Small intestine (tissue), 16 donors: ENCODE measurements at places on chromosomes 16 and 17.
A peak's percentile ranks its signal among the peaks of the same experiment; 100 is the strongest.

- peaks cover 17% of the 10 kb centered on the region for H3K36me3 ChIP-seq
- DNase-seq, result no peak
- no peak overlapping the region for H3K27ac ChIP-seq
- no peaks in the 10 kb centered on the region for H3K27me3 ChIP-seq
These were observed 105.8 kb downstream of the SNX29 start for GRCh38 chr16:12082226-12082887.

- H3K4me1 ChIP-seq, result peaks cover 2% of the 10 kb centered on the region
- H3K27me3 ChIP-seq, result no peaks in the 10 kb centered on the region
These were observed 8.7 kb downstream of the C16orf87 start for GRCh38 chr16:46822270-46822669.

- no peak for DNase-seq
- no peak overlapping the region for H3K27ac ChIP-seq
- no peaks in the 10 kb centered on the region for H3K4me1 ChIP-seq
- H3K36me3 ChIP-seq, result no peaks in the 10 kb centered on the region
These were observed 23.0 kb downstream of the DNAH2 start for GRCh38 chr17:7740481-7741001.

DNA sequence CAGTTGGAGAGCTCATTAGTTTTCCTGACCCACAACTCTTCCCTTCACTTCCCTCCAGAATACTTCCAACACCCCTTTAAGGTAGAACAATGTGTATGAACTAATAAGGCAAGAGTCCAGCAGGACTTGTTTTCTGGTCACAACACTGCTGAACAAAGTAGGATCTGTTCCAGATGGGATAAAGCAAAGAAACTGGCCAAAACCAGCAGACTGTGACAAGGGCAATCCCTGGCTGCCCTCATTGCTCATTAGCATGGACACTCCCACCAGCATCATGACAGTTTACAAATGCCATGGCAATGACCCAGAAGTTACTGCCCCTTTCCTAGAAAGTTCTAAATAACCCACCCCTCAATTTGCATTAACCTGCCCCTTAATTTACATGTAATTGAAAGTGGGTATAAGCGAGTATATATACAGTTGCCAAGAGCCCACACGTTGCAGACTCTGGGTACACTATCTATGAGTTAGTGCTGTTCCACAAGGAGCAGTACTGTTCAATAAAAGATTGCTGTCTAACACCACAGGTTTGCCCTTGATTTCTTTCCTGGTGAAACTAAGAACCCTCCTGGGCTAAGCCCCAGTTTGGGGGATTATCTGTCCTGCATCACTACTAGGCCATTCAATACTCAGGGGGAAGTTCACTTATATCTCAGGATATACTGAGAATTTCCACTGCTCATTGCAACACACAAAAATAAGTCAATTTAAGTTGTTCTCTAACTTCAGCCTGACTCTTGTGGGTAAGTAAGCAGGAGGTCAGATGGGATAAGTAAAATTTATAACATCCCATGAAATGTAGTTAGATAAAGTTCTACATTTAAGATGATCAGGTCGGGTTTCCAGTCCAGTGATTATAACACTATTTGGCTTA is 82.3 kb downstream of the SSH2 start:
- H3K27me3 ChIP-seq, result no peaks in the 10 kb centered on the region
- DNase-seq, result no peak
- H3K27ac ChIP-seq, result no peak overlapping the region
- peaks cover 5% of the 10 kb centered on the region for H3K4me1 ChIP-seq

DNA sequence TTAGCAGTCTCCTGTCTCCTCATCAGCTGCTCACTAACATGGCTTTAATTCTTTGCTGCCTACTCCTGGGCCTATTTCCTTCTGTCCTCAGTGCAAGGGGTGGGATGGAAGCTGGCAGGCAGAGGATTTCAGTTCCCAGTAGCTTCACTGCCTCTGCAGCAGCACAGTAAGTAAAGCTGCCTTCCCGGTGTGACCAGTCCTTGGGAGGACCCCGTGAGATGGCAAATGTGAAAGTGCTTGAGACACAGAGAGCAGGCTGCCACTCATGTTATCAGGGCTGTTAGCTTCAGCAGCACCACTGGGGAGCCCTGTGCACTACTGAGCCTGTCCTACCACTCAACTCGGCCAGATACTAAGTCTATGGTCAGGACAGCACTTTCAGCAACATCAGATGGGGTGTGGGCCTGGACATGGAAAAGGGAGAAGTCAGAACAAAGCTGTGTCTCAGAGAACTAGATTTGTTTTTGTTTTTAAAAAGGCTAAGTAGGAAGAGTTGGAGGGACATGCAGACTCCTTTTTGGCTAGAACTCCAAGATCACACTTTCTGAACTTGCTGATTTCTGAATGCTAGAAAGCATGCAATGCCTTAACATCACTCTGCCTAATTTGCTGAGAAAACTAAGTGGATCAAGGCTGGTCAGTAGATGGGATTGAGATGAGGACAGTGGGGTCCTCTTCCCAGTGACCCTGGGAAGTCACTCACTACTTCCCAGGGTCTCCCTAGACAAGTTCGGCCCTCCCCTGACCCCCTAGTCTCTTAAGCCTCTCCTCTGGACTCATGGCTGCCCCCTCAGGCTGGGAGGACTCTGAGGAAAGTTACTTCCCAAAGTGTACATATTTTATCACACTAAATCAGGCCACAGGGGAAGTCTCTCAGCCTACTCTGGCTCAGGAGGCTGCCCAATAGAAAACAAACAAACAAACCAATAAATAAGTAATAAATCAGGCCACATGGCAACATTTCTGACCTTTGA is 1.1 kb downstream of the ACSF2 start:
- peak; percentile 77 for DNase-seq
- peaks cover 66% of the 10 kb centered on the region for H3K4me1 ChIP-seq
- peak overlapping the region; percentile 90 for H3K4me3 ChIP-seq
- H3K36me3 ChIP-seq, result no peaks in the 10 kb centered on the region

GRCh38 chr17:68807998-68808772 is 147.0 kb downstream of the ABCA8 start:
- H3K27ac ChIP-seq, result no peak overlapping the region
- no peak overlapping the region for H3K4me3 ChIP-seq
- no peak for DNase-seq
- no peaks in the 10 kb centered on the region for H3K27me3 ChIP-seq

GRCh38 chr17:54882950-54883349 is 17.7 kb upstream of the TOM1L1 start:
- no peaks in the 10 kb centered on the region for H3K4me1 ChIP-seq
- no peak for DNase-seq
- no peak overlapping the region for H3K4me3 ChIP-seq
- H3K27me3 ChIP-seq, result no peaks in the 10 kb centered on the region
- no peaks in the 10 kb centered on the region for H3K36me3 ChIP-seq
- no peak overlapping the region for H3K27ac ChIP-seq

DNA sequence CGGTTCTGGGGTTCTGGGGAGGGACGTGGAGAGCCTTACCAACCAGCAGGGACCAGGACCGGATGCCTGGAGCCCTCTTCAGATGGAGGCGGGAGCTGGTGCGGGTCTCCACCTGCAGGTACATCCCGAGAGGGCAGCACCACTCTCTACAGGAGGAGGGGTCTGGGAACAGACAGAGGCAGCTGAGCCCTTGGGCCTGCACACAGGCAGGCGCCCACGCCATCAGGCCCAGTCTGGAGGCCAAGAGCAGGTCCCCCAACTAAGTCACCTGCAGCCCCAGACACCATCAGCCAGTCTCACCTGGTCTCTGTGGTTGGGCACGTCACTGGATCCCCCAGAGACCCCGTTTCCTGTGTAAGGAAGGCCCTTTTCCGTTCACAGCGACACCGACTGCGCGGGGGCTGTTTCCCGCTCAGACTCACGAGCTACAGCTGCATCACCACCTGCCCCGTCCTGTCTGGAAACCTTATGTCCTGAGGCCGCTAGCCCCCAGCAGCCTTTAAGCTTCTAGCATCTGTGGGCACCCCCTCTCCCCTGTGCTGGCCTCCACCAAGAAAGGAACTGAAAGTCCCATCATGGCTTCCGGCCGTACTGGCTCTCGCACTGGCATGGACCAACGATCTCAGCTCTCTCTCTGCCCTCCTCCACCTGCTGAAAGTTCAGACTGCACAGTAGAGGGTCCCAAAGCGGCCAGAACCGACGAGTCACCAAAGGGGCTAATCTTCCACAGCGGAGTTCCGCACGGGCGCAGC is 1.2 kb downstream of the CYBC1 start:
- H3K4me3 ChIP-seq, result peak overlapping the region; percentile 84
- H3K4me1 ChIP-seq, result peaks cover 8% of the 10 kb centered on the region
- H3K27me3 ChIP-seq, result no peaks in the 10 kb centered on the region

GRCh38 chr17:43962479-43962878 is 8.7 kb upstream of the PYY start:
- H3K27ac ChIP-seq, result no peak overlapping the region
- H3K36me3 ChIP-seq, result no peaks in the 10 kb centered on the region
- H3K27me3 ChIP-seq, result peaks cover 3% of the 10 kb centered on the region
- no peak overlapping the region for H3K4me3 ChIP-seq
- no peaks in the 10 kb centered on the region for H3K4me1 ChIP-seq
- DNase-seq, result no peak

DNA sequence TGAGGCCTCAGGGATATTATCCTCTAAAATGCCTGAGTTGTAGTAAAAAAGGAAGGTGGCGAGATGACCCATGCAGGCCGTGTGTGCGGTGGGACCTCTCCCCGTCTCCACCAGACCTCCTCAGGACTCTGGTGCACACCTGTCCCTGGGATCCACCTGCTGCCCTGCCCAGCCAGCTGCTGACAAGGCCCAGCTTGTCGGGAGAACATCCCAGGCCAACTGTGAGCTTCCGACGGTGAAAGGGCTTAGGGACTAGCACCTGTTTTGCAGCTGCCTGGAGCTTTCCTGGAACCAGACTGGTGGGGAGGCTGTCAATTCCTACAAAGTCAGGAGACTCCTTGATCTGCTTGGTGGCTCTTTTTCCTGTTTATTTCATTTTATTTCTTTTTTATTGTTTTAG is 11.6 kb downstream of the IL34 start:
- no peaks in the 10 kb centered on the region for H3K27me3 ChIP-seq
- no peak overlapping the region for H3K4me3 ChIP-seq
- peaks cover 6% of the 10 kb centered on the region for H3K4me1 ChIP-seq
- H3K27ac ChIP-seq, result no peak overlapping the region
- no peak for DNase-seq

GRCh38 chr16:17566075-17566474 is 95.3 kb upstream of the XYLT1 start:
- no peaks in the 10 kb centered on the region for H3K4me1 ChIP-seq
- H3K36me3 ChIP-seq, result no peaks in the 10 kb centered on the region
- H3K27me3 ChIP-seq, result no peaks in the 10 kb centered on the region

DNA sequence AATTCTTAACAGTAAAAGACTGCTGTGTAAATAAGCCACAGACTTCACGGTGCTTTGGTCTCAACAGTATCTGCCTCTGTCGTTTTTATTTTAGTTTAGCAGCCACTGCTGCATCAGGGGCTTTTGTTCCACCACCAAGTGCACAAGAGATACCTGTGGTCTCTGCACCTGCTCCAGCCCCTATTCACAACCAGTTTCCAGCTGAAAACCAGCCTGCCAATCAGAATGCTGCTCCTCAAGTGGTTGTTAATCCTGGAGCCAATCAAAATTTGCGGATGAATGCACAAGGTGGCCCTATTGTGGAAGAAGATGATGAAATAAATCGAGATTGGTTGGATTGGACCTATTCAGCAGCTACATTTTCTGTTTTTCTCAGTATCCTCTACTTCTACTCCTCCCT is 7.9 kb downstream of the HERPUD1 start:
- H3K4me1 ChIP-seq, result no peaks in the 10 kb centered on the region
- H3K4me3 ChIP-seq, result no peak overlapping the region
- DNase-seq, result no peak
- peak overlapping the region; percentile 27 for H3K27ac ChIP-seq

DNA sequence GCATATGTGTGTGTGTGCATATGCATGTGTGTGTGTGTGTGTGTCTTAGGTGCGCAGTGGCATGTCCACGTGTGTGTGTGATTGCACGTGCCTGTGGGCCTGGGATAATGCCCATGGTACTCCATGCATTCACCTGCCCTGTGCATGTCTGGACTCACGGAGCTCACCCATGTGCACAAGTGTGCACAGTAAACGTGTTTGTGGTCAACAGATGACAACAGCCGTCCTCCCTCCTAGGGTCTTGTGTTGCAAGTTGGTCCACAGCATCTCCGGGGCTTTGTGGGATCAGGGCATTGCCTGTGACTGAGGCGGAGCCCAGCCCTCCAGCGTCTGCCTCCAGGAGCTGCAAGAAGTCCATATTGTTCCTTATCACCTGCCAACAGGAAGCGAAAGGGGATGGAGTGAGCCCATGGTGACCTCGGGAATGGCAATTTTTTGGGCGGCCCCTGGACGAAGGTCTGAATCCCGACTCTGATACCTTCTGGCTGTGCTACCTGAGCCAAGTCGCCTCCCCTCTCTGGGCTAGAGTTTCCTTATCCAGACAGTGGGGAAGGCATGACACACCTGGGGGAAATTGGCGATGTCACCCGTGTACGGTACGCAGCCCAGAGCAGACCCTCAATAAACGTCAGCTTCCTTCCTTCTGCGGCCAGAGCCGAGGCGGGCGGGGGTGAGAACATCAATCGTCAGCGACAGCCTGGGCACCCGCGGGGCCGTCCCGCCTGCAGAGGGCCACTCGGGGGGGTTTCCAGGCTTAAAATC is 47.6 kb downstream of the IL21R start:
- DNase-seq, result peak; percentile 31
- no peak overlapping the region for H3K4me3 ChIP-seq
- H3K27ac ChIP-seq, result no peak overlapping the region
- H3K4me1 ChIP-seq, result no peaks in the 10 kb centered on the region

GRCh38 chr16:67509016-67509415 is 19.6 kb upstream of the RIPOR1 start:
- H3K4me1 ChIP-seq, result no peaks in the 10 kb centered on the region
- no peaks in the 10 kb centered on the region for H3K27me3 ChIP-seq
- no peak overlapping the region for H3K4me3 ChIP-seq
- no peak overlapping the region for H3K27ac ChIP-seq
- no peak for DNase-seq

DNA sequence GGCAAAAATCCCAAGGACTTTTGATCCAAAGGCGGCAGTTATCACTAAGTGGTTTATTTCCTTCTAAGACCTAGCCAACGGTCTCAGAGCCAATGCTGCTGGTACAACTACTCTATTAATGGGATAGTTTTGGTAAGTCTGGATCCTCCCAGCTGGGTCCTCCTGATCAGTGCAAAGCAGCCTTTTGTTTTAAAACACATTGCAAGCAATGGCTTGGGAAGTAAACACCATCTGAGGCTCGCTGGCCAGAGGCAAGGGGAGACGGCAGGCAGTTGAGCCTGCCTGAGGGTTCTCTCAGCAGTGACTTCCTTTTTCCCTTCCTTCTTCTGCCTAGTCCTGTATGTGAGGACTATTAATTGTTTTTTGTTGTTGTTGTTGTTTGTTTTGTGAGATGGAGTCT is 1.6 kb upstream of the SLC5A10 start:
- H3K36me3 ChIP-seq, result no peaks in the 10 kb centered on the region
- no peaks in the 10 kb centered on the region for H3K4me1 ChIP-seq
- no peak for DNase-seq
